ENCODE measurements at places on chromosomes 2 and 18.

DNA sequence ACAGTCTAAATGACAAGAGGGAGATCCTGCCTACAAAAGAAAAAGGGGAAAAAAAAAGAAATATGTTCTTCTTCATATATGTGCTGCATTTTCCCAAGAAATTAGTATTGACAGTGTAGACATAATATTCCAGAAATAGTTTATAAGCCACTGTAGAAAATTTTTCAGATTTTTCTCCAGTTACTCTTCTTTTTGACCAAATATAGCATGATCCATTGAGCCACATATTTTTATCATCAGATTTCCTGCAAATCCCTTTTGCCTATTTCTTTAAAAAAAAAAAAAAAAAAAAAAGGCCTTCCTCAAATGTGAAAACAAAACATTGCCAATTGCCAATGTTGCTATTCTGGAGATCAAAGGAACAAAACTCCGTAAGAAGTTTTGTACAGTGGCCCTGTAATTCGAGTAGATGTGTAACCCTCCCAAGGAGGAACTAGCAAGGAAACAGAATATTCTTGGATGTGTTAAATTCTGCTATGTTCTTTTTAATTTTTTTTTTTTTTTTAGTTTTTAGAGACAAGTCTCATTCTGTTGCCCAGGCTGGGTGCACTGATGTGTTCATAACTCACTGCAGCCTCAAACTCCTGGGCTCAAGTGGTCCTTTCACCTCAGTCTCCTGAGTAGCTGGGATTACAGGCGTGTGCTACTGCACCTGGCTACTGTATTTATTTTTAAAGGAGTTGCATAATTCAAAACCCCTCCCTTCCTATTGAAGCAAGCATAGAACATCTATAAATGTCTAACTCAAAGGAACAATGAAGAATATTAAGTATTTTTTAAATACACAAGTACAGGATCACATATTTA lies 12.5 kb upstream of the CABYR start:
- no peak for DNase-seq

DNA sequence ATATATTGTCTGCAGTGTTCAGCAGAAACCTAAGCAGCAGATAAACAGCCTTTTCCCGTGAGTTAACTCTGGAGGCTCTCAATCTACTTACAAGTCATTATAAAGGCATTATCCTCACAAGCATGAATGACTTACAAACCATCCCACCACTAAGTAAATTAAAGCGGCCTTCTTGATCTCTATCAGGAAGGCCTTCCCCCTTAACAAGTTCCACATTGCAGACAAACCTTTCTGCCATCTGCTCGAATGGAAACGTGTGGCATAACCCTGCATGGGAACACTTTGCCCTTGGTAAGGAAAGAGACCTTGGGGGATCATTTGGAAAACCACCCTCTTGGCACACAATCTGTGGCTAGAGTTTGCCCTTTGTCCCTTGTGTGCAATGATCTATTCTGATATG lies 199.5 kb downstream of the OSR1 start:
- DNase-seq, result no peak

- DNase-seq, result no peak
Measured at GRCh38 chr2:96114903-96115581, 1.3 kb downstream of the ADRA2B start.

GRCh38 chr2:19371996-19372582 lies 13.7 kb upstream of the OSR1 start:
- DNase-seq, result no peak

DNA sequence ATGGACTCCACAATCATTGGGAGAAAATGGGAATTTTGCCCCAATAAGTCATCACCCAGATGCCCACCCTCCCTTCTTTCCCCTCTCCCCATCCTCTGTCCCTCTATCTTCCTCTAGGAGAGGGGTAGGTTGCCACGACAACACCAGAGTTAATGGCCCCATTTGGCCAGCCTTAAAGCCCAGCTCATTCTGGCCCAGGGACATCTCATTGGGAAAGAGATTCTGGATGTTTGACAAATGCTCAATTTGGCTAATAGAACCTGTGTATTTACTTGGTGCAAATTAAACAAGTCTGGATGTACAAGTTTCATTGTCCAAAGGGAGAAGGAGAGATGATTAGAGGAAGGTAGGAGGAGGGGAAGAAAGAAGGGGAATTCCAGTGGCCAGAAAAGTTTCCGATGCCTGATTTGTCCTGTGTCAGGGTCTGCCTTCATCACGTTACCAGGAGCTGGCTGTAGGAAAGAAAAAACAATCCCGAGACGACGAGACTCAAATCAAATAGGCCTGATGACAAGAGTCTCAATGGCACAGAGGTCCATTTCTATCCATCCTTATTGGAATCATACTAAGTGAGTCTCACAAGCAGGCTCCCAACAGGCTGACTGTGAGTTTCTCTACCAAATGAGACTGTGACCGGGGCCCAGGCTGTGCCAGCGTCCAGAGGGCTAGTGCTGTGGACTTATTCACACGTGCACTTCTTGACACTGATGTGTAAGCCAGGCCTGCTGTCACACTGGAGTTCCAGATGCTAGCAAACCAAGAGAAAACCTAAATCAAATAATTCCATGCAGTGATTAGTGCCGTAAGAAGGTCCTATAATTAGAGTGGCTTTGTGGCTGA lies 265.2 kb upstream of the APCDD1 start:
- DNase-seq, result no peak

- no peak for DNase-seq
Measured at GRCh38 chr2:67221266-67221665, 175.9 kb upstream of the ETAA1 start.

- no peak for DNase-seq
Measured at GRCh38 chr2:96949701-96950350, 36.6 kb downstream of the FAM178B start.

GRCh38 chr18:70021498-70021897 lies 73.8 kb upstream of the CD226 start:
- DNase-seq, result no peak

GRCh38 chr2:45435316-45435715 lies 175.8 kb downstream of the SRBD1 start:
- DNase-seq, result no peak

DNA sequence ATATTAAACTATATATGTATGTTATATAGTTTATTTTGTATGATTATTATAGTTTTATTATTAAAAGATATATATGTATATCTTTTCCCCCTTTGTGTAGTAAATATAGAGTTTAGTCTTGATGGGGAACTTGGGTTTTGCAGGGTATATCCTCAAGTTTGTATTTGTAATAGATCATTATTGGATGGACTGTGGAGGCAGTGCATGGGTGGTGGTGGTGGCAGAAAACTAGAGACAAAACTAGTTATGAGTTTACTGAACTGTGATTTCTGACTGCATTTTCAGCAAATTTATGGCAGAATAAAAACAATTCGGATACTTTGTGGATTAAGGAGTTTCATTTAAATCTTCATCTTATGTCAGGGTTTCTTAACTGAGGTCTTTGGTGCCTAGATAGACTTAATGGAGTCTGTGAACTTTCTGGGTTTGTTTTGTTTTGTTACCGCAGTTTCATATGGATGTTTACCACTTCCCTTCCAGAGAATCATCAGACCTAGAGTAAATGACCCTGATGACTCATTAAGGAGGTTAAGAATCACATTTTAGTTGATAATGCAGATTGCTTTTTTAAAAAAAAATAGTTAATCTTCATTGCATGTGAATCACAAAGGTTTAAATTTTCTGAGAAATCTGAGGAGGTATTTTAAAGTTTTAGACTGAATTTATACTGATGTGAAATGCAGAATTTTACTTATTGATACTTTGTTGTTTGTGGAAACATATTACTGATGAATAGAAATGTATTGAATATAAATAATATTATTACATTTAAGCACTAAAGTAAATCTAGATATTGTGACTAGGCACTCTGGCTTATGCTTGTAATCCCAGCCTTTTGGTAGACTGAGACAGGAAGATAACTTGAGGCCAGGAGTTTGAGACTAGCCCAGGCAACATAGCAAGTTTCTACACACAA lies 14.5 kb downstream of the EPC2 start:
- DNase-seq, result no peak

GRCh38 chr2:168773719-168774521 lies 28.5 kb upstream of the NOSTRIN start:
- no peak for DNase-seq

- no peak for DNase-seq
Measured at GRCh38 chr2:186068139-186068801, 329.7 kb downstream of the FSIP2 start.

GRCh38 chr2:201279079-201279478 lies 18.7 kb downstream of the CASP8 start:
- DNase-seq, result no peak

DNA sequence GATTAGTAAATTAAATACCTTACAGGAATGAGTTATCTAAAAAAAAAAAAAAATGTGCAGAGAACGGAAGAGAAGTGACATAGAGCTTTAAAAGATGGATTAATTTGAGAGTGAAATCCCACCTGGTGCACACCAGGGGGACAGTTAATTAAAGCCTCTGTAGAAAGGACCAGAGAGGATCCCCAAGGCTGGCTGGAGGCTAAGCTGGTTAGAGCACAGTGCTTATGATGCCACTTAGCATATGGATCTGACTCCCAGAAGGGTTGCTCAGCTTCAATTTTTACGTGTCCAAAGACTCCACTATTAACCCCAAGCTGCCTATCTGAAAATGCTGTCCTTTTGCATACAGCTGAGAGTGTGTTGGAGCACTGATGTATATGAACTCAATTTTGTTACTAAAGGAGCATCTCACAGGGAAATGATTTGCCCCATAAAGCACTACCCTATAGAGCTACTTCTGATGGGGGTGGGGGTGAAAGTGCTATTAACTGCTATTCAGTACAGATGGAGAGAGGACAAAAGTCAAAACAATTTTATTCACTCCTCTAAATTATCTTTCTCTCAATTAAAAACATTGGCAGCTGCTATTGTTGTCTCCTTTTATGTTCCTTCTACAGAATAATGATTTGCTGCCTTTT lies 15.2 kb upstream of the SLC8A1 start:
- no peak for DNase-seq

- DNase-seq, result peak; percentile 40
Measured at GRCh38 chr18:33440060-33441043, at the start of gene CCDC178. Gene CCDC178 (minus strand): TSS chr18:33440721. CDS start chr18:33412088, 28,633 bp downstream.

DNA sequence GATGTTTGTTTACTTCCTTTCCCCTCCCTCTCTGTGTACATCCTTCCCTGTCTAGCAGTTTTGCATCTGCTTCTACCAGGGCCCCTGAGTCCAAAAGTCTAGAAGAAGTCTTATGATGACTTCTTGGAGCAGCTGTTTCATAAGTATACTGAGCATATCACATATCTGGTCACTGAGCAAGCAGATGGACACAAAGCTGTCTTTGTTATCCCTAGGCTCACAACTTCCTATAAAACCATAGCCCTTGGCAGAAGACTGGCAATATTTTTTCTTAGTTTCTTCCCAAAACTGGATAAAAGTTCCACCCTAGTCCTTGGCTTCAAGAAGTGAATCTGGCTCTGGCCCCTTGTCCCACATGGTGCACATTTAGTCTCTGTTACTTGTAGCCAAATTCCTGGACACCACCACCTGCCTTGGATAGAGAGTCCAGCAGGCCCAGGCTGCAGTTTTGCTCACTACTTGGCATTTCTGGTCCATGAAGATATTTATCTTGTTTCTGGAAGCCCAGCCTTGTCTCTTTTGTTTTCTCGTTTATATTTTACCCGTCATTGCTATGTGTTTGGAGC lies 22.5 kb downstream of the THOC1 start:
- DNase-seq, result no peak

DNA sequence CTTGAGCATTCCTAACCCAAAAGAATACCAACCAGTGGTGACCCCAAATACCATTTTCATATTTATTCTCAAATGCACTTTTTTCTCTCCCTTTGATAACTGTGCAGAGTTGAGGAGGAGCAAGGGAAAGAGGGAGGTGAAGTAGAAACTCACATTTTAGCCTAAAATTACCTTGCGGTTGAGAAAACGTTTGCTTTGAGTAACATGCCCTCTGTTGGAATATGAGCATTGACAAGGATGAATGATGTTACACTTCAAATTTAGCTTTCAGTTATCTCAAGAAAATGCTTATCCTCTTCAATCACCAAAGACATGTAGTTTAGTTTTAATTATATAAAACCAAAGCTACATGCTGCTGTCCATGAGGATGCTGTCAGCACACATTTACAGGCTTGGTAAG lies 2.4 kb downstream of the GRP start:
- DNase-seq, result no peak

DNA sequence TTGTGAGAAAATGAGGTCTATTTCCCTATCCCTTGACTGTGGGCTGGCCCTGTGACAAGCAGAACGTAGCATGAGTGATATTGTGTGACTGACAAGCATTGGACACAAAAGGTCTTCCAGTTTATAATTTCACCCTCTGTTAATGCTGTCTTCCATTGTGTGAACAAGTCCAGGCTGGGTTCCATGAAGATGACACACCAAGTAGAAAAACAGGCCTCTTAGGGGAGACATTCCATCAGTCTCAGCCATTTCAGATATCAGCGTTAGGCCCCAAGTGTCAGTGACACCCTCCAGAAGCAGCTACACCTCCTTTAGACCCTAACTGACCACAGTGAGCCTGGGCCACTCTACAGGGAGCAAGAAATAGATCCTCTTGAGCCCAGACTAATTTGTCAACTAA lies 511.3 kb downstream of the FBXO15 start:
- no peak for DNase-seq

DNA sequence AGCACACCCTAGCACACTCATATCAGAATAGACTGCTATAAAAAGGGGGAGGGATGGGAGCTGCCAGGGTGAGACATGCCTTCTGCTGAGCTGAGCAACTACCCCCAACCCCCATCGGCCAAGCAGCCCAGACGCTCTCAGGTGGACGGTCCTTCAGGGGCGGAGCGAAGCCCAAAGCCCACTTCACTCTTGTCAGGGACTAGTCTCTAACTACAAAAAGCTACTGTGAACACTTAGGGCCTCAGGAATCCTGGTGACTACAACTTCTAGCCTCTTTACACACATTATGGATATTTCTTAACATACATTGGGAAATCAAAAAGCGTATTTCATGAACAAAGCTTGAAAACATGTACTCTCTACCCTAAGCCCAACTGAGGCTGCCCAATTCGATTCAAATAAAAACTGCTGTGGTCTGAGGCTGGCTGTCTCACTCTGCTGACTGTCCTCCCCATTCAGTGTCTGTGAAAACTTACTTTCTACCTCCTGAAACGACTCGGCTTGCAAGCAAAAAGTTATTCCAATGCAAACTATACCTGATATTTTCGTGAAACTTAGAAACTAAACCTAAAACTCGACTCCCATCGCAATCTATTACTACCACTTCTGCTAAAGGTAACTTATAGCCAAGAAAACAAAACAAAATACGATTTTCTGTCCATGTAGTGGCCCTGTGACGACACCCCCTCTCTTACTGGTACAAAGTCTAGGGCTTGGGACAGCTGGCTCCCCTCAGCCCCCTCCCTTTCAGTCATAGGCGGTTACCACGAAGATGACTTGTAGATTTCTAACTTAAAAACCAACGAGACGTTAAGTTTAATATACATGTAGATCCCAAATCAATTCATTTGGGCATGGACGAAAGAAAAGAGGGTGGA lies 1.2 kb downstream of the SERTAD2 start:
- no peak for DNase-seq

DNA sequence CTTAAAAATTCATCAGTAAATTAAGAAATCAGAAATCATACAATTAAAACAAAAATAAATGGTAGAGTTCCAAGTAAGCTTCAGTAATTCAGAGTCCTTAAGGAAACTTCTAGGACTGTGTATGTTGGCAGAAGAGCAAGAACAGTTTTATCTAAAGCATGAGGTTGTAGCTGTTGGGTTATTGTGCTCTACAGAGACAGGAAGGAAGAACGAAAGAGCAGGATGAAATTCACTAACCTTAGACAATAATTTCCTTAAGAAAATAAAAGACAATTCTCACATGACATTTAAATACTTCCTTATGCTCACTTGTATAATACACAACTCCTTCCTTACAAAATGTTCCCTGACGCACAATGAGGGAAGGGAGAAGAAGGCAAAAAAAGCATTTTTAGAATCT lies 133.4 kb downstream of the STK39 start:
- DNase-seq, result no peak

All from mesothelial cell of epicardium (in vitro differentiated cells).